Stimulated activated CD4-positive, alpha-beta T cell treated with anti-CD3 and anti-CD28 coated beads, Interleukin-15, amount 100 ng/mL, for 1 hour (primary cell): ENCODE measurements at places on chromosomes 7 and 10.

DNA sequence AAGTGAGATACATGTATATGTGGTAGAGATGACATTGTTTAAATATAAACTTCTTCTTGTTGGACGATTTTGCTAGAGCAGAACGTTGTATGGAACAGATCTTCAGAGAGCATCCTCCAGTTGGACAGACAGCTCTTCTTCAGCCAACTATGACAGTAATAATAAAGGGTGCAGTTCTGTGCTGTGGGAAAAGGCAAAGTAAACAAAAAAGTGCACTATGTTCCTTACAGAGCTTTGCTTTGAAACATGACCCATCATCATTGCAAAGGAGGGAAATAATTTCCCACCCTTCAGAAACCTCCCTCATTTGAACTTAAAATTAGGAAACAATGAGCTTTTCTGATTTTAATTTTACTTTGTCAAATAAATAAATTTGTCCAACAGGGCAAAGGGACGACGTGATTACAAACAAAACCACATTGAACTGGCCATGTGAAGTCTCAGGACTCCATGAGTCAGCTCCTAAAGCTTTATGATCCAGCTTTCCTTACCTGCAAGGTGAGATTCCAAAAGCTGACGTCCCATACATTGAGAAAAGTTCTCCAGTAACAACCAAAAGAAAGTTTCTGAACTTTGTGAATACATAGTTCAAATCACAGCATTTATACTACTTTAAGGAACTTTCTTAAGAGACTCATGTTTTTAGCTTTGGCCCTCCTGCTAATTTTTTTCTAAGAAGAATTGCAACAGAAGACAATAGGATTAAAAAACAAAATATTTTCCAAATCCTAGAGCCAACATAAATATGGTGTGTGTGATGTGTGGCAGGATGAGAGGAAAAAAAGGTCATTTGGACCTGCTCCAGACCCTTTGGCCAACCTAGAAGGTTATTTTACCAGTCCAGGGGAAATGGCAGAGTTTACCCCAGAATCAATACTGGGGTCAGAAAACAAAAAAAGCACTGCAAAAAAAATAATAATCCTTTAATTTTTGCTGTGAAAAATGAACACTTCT, 565.4 kb upstream of the NRP1 start:
- no peak for DNase-seq

GRCh38 chr7:139915268-139915863, 86.3 kb downstream of the TBXAS1 start:
- DNase-seq = no peak

GRCh38 chr7:158241919-158242318, 345.7 kb downstream of the PTPRN2 start:
- DNase-seq = no peak

- DNase-seq = no peak
Observed at GRCh38 chr7:113628948-113629847, 289.6 kb downstream of the PPP1R3A start.

DNA sequence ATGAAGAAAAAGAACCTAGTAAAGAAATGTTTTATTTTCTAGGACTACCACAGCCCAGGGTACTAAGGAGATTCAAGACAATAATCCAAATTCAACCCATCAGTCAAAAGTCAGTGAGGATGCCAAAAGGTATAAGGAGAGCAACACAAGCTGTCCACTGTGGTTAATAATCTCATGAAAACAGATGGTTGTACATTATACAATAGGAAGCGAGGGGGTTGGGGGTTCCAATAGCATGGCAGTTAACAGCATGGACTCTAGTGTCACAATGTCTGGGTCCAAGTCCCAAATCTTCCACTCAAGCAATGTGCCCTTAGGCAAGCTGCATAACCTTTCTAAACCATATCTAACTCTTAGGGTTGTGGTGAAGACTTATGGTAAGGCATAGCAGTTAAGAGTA, 35.1 kb downstream of the BRAF start:
- DNase-seq = no peak
